ENCODE measurements at places on chromosomes 1 and 21.
A peak's percentile ranks its signal among the peaks of the same experiment; 100 is the strongest.

DNA sequence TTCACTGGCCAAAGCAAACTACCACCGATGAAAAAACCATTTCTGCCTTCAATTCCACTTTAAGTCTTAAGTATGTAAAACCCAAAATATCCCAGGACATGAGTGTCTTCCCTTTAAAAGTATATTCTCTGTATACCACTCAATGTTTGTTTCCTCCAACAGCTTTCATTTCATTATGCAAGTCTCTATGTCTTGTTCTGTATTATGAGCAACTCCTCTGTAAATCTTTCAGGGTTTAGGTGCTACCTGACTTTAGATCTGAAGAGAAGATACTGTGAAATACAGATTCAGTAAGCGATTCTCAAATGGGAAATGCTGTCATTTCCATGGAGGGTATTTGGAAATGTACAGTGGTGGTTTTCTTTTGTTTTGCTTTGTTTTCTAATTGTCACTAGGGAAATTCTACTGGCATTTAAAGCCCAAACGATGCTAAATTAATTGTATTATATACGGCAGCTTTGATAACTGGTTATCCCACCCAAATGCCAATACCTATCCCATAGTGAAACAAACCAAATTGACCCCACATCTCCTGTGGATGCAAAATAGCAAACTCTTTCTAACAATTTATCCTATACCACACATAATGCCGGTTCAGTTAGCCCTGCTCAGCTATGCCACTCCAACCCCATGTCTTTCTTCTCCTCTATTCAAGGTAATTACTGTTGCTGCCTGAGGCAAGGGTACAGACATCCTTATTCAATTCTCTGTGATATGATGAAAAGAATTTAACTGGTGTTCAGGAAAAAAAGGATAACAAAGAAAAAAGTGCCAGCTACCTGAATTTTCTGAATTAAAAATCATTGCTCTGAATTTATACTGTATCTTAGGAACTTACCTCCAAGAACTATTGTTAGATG is 182.8 kb downstream of the EIF4G3 start:
- DNase-seq: no peak

GRCh38 chr1:193634470-193634869 is 448.1 kb upstream of the B3GALT2 start:
- DNase-seq: peak; percentile 65

- DNase-seq: peak; percentile 71
These were observed 158.2 kb downstream of the PBX1 start for GRCh38 chr1:164716992-164717703.

DNA sequence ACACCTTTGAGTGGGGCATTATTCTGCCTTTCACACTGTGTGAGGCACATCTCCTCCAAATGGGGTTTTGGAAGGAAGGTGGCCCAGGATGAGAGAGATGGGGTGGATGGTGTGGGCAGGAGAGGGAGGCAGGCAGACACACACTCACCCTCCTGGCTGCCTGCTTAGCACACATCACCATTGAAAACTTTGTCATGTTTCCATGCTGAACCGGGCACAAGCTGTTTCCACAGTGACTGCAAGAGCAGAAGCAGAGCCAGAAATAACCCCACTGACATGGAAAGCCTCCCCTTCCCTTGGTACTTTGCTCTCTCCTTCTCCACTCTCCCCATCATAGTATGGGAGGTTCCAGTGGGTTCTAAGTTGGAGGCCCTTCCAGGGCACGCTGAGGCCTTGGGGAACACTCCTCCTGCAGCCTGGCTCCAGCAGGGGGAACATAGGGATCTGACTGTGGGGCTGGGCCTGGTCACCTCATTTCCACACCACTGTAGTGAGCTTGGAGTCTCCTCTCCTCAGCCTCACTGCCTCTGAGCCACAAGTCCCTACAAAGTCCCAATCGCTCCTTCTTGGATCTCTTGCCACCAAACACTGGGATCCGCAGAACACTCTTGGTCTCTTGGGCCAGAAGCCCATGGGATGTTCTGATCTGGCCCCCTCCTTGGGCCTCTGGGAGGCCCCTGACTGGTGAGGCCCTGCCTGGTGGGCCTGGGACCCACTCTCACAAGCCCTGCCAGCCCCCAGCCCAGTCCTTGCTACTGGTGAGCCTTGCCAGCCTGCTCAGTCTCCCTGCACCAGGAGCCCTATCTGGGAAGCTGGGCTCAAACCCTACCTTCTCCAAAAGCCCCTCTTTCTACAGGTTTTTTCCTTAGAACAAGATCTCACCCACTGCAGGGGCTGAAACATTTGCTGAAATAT is 163.0 kb upstream of the EDN2 start:
- no peak for DNase-seq

DNA sequence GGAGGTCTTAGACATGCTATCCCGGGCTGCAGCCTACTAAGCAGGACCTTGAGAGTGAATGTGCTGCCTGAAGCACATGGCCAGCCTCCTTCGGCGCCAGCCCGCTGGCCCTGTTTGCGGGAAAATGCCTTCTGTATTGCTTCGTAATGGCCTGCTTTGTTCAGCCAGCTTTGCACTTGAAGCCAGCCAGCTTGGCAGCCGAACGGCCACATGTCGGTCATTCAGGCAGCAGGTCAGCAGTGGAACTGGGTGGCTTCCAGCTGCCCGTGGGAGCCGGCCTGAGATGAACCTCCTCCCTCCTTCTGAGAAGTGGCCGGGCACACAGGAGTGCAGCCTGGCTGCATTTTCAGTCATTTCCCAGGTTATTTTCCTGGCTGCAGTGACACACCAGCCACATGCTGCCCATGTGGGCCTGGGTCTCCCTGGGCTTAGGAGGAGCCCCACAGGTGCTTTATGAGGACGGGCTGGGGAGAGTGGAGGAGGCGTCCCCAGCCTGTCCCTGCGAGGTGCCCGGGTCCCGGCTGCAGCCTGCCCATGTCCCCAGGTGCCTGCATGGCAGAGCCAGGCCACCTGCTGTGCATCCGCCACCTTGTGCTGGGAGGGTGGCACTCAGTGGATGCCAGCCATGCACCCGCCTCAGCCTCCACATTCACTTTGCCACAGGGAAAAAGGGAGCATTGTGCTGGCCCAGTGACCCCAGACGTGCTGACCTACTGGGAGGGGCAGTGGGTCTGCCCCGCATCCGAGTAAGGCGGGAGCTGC is 103.5 kb downstream of the SIK1 start:
- DNase-seq: no peak

- no peak for DNase-seq
These were observed 56.5 kb upstream of the BACH1 start for GRCh38 chr21:29242201-29242600.

- DNase-seq: peak; percentile 8
These were observed 619 bp downstream of the BCL9 start for GRCh38 chr1:147541672-147542568.

GRCh38 chr1:3367376-3367775 is 87.1 kb upstream of the ARHGEF16 start:
- DNase-seq: no peak

DNA sequence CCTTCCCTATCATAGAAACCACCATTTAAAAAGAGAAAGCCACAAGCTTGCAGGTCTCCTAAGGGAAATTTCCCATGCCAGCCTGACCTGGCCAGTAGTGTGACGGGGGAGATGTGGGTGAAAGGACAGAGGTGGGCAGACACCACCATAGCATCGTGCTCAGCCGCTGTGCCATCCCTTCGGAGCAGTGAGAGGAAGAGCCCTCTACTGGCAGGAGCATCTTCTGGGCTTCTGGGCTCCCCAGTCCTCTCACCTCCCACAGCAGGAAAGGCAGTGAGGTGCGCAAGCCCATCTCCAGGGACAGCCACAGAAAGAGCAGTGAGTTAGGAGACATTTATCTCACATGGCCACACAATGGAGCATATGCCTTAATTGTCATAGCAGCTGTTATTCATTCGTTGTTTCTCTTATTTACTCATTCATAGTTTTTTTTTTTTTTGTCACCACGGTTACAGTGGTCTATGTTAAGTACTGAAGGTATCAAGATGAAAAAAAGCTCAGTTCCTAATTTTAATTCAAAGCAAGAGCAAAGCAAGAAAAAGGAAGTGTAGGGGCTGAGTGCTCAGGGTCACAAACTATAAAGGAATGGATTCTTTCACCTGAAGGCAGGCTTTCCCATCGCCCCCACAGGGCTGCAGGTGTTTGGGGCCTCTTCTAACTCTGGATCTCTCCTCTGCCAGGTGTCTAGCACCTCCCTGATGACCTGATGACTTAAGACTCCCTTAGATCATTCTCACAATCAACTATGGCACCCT is 48.8 kb upstream of the CAMK1G start:
- no peak for DNase-seq

DNA sequence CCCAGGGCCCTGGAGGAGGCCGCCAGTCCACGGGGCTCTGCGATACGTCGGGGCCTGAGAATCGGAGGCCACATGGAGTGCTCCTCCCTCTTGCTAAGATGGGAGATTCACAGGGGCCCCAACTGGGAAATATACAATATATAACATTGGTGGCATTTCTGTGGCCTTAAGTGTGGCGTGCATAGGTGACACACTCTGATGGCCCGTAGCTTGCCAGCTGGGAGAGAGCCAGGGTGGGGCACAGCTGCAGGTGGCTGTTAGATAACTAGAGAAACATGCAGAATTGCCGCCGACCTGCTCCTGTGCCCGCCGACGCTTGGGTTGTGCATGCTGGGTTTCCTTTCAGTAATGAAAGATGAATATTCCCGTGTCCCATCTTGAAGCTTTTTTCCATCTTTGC is 30.1 kb downstream of the UMODL1 start:
- DNase-seq: no peak

- DNase-seq: peak; percentile 57
These were observed 32.5 kb downstream of the XKR8 start for GRCh38 chr1:27992276-27992675.

DNA sequence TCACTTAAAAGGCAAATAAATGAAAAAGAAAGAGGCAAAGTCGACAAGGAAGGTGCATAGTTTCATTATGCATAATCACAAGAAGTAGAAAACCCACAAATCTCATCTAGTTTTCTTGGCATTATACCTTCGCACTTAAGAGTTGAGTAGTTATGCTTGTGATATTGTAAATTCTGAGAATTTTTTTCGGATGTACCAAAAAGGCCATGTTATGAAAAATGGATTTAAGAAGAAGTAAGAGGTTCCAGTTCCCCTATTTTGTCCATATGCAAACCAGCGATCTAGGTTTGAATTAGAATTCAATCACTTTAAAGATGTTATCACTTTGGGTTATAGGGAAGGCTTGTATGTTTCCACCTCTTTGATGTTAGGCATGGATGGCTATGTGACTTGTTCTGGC is 7.9 kb upstream of the ERICH3 start:
- DNase-seq: no peak

Measured in suppressor macrophage (primary cell).